ENCODE measurements at places on chromosomes 3 and 15.

- DNase-seq: no peak
These were observed 20.4 kb upstream of the PDCD6IP start for GRCh38 chr3:33777996-33778395.

- DNase-seq: no peak
These were observed 175.6 kb downstream of the IL5RA start for GRCh38 chr3:2934541-2934940.

GRCh38 chr3:178067721-178068120 lies 468.5 kb upstream of the KCNMB2 start:
- no peak for DNase-seq

DNA sequence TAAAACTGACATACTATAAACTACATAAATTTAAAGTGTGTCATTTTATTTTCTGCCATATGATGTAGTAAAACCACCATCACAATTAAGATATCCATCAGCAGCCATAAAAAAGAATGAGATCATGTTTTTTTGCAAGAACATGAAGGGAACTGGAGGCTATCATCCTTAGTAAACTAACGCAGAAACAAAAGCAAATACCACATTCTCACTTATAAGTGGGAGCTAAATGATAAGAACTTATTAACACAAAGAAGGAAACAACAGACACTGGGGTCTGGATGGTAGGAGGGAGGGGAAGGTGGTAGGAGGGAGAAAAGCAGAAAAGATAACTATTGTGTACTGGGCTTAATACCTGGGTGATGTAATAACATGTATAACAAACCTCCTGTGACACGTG lies 24.6 kb downstream of the CCDC14 start:
- no peak for DNase-seq

GRCh38 chr15:26197719-26198118 lies 334.6 kb upstream of the ATP10A start:
- no peak for DNase-seq
